T-cell (primary cell): ENCODE measurements at places on chromosomes 16 and 17.

DNA sequence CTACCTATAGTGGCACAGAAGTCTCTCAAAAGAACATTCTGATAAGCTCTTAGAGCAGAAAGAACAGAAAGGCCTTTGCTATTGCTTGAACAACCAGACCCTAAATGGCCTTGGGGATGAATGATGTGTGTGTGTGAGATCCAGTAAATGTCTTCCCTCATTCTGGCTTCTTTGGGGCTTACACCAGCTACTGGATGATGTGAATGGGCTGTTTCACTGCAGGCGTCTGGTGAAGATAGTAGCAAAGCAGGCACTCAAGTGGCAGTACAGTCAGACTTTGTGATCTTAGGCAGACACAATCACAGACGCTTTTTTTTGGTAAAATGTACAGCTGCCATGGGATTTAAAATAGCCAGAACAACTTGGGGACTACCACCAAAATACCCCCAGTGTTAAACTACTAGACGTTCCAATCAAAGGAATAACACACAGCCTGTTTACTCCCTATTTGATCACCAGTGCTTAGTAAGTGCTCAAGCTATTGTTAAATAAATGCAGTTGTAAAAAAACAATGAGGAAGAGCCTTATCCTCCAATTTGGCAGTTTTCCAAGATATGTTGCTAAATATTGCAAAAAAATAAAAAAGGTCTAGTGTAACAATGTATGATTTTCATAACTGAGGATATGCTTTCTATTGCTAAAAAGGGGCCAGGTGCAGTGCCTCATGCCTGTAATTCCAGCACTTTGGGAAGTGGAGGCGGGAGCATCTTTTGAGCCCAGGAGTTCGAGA, 17.9 kb downstream of the NDUFAB1 start:
- DNase-seq: no peak

GRCh38 chr17:55693254-55694216, 29.1 kb downstream of the TMEM100 start:
- DNase-seq: no peak

- no peak for DNase-seq
These were observed 48.9 kb upstream of the MRPS23 start for GRCh38 chr17:57898487-57899311.

DNA sequence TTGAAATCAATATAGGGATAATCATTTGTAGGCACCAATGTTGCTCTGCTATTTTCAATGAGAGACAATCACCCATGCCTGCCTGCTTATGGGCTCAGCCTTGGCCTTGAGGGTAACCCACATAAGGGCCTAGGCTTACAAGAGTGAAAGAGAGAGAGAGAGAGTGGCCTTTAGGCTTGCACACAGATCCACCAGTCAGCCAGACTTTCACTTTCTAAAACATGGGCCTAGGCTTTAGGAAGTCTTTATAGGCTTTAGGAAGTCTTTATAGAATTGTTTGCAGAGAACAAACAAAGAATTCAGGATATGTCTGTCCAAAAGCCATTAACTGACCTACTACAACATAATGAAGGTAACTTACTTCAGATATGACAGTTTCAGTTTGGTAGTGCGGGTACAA, 3.4 kb downstream of the ABCA9 start:
- no peak for DNase-seq

DNA sequence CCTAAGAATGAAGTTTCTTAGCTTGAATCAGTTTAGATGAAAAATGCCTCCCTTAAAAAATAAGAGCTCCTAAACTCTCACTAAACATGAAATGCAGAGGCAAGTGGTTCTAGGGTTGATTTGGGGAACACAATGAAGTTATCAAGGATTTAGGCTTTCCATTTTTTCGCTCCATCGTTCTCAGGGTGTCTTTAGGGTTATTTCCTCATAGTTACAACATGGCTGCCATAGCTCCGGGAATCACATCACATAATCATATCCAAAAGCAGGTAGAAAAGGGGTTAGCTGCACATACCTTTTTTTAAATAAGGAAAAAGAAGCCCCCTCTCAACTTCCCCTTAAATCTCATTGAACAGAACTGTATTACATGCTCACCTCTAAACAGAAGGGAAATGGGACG, 21.4 kb downstream of the ZP2 start:
- no peak for DNase-seq

DNA sequence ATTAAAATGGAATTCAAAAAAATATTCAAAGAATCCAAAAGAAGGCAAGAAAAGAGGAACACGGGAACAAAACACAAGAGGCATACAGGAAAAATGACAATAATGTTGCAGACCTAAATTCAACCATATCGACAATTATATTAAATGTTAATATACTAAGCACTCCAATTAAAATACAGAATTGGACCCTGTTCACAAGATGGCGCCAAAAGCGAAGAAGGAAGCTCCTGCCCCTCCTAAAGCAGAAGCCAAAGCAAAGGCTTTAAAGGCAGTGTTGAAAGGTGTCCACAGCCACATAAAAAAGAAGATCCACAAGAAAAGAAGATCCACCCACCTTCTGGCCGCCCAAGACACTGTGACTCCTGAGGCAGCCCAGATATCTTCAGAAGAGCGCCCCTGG, 6.3 kb upstream of the XAF1 start:
- DNase-seq: no peak

GRCh38 chr17:67672592-67673335, 45.0 kb upstream of the NOL11 start:
- no peak for DNase-seq

- no peak for DNase-seq
These were observed at the start of gene GPR139 for GRCh38 chr16:20073203-20074098. Gene GPR139, minus strand, starts transcription at chr16:20073890. Its CDS starts 274 bp downstream, at chr16:20073616.

- DNase-seq: no peak
These were observed 424 bp downstream of the YBX2 start for GRCh38 chr17:7293816-7294613.

DNA sequence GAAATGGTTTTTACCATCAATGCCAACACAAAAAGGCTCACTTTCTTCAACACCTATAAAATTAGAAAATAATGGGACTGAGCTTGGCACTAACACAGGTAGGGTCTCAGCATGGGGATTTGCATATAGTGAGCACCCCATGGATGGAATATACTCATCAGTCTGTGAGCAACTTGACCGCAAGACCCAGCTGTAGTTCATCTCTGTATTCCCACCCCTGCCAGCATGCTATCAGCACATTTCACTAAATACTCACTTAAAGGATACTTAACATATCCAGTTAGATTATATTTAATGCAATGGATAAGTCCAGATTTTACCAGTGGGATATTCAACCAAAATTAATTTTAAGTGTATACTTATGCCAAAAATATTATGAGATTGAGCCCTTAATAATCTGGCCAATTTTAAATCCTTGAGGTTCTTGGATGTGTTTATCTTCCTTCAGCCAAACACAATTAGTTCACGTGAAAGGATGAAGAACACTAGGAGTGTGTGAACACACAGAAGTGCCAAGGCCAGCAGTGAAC, 66.7 kb downstream of the C16orf95 start:
- DNase-seq: no peak

GRCh38 chr16:87395181-87395842, 3.2 kb downstream of the MAP1LC3B start:
- DNase-seq: no peak

DNA sequence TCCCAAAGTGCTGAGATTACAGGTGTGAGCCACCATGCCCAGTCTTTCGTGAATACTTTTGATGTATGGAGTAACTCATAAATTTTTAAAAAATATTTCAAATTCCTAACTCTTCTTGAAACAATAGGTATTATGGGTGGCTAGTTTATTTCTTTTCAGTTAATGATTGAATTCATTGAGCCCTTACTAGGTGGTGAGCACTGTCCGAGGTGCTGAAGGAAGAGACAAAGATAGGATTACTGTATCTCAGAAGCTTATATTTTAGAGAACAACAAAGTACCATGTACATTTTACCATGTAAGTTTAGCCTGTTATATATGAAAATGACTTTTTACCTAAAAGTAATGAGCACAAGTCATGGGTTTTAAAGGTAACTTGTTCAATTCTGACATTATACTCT, 418.3 kb downstream of the NPIPA7 start:
- no peak for DNase-seq

- no peak for DNase-seq
These were observed 60.6 kb upstream of the CMIP start for GRCh38 chr16:81384006-81384405.

GRCh38 chr16:76931186-76931585, 259.8 kb upstream of the MON1B start:
- DNase-seq: no peak

GRCh38 chr17:40820228-40820838, 2.1 kb downstream of the KRT10 start:
- no peak for DNase-seq

DNA sequence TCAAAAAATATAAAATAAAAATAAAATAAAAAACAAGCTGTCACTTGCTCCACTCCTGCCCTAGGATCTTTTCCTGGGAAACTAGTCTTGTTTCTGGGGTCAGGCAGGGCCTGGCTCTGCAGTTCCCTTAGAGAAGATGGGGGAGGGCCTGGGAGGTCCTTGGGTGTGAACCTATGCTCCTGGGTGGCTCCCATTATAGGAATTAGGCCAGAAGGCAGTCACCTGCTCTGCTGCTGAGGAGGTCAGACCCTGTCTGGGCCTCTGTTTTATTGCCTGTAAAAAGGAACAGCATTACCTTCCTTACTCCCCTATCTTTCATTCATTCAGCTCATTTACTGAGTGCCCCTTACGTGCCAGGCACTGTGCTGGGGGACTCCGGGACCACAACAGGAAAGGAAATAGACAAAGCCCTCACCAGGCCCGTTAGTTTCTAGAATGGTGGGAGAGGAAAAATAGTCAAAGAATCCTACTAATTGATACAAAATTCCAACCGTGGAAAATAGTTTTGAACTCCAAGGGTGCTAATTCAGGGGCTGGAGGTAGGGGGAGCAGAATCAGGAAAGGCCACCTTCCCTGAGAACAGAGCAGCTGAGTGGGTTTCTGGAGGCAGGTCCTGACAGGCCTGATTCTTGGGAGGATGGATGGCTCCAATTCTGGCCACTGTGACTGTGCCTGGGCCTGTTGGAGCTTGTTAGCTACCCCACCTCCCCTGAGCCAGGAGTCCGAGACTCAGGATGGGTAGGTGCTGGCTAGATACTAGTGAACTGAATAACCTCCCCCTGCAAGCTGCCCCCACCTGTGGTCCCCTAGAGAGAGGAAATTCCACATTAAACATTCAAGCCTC, 1.3 kb upstream of the SLC46A1 start:
- no peak for DNase-seq

GRCh38 chr17:37261286-37261685, 114.5 kb upstream of the C17orf78 start:
- no peak for DNase-seq

- no peak for DNase-seq
These were observed 295.8 kb downstream of the FOXL1 start for GRCh38 chr16:86874141-86874540.

- DNase-seq: no peak
These were observed 267.9 kb upstream of the HSBP1 start for GRCh38 chr16:83539736-83540490.

DNA sequence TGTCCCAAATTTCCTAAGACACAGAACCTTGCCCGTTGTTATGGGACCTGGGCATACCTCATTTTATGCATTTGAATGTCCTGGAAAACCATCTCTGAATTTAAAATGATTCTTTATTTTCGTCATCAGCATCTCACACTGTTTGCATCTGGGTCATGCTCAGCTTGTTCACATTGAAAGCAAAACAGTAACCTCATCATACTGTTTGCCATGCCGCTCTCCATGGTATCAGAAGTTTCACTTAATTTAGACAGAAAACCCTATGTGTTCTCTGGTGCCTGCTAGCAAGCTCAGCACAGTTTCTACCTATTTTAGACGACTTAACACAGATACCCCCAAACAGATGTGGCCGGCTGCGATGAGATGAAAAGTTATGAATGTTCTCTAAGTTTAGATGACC, 292.1 kb downstream of the SNX29 start:
- DNase-seq: no peak

- no peak for DNase-seq
These were observed 74.6 kb downstream of the SPAG9 start for GRCh38 chr17:51046046-51046445.

GRCh38 chr16:89040391-89040790, 53.3 kb upstream of the ACSF3 start:
- DNase-seq: no peak

- DNase-seq: no peak
These were observed 264.3 kb upstream of the C16orf82 start for GRCh38 chr16:26802440-26802839.

- DNase-seq: no peak
These were observed 32.3 kb upstream of the PVALEF start for GRCh38 chr17:81132770-81133723.

DNA sequence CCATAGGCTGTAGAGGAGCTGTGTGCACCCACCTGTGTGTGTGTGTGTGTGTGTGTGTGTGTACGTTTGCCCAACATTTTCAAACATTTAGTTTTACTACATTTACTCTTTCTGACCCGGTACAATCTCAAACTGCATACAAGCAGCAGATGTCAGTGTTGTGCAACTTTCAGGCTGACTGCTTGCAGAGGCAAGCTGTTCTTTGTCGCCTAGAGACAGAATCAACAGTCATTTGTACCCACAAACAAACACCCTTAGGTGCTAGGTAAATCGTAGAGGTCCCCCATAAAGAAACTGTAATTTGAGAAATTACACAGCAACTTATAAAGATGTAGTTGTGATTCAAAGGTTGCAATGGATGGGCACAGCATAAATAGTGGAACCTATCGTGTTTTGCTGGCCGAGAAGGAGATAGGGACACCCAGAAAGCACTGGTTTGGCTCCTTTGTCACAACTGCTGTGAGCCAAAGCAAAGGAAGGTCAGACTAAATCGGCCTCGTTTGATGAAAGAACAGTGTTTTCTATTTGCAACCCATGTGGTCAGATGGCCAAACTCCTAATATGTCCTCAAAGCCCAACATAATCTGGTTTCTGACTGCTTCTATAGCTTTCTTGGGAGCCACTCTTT, 478.4 kb downstream of the TOX3 start:
- DNase-seq: no peak

GRCh38 chr17:40602445-40603443, 37.5 kb upstream of the CCR7 start:
- peak; percentile 64 for DNase-seq

DNA sequence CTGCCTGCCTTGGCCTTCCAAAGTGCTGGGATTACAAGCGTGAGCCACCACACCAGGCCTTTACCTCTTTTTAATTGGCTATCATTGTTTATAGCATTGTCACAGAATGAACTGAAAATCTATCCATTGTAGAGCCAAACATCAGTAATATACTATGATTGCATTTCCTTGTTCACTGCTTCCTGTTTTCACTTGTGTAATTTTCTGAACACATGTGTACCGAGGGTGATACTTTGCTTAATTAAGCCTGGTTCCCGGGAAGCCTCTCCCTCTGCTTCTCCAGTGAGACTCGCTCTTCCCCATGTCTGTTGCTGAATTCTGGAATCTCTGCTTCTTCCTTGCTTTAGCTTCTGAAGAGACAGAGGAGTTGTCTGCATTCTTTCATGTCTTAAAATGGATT, 33.1 kb downstream of the POLR3E start:
- DNase-seq: no peak

- no peak for DNase-seq
These were observed 2.2 kb upstream of the KRT19 start for GRCh38 chr17:41530062-41531048.
